D341Med (cell line): ENCODE measurements at places on chromosomes 4 and X.

GRCh38 chr4:54654753-54655152 lies 3.0 kb upstream of the KIT start:
- no peak for DNase-seq

- DNase-seq: peak; percentile 68
Observed at GRCh38 chrX:152915541-152916241, 17.8 kb downstream of the ZNF185 start.

DNA sequence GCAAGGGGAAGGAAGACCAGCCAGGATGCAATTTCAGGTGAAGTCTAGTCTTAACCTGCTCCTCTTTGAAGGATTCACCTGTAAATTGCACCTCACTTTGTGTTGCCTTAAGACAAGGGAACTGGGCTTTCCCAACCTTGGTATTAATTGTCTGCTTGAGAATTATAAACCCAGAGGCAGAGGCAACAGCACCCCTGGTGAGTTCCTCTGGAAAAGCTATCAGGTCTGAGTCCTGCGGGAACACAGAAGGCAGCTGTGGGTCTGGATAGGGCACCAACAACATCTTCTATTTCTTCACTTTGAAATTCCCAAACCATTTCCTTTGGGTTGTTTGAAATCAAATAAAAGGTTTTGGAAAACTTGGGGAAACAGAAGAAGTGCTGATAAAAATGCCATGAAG lies 109.2 kb upstream of the NPY2R start:
- no peak for DNase-seq

DNA sequence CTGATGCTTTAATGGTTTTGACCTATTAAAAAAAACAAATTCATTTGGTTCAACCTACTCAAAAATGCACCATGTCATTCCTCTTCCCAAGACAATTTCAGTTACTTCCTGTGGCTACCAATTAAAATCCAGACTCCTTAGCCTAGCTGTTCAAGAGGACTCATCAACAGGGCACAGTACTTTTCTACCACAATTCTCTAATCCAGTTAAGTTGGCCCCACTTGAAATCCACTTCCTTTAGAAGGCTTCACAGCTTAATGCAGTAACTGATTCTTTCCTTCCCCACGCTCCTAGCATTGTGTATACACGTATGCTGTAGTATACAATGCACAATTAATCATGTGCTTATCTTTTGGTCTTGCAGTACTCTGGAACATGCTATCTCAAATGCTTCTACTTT lies 129.8 kb downstream of the UGT8 start:
- DNase-seq: no peak

DNA sequence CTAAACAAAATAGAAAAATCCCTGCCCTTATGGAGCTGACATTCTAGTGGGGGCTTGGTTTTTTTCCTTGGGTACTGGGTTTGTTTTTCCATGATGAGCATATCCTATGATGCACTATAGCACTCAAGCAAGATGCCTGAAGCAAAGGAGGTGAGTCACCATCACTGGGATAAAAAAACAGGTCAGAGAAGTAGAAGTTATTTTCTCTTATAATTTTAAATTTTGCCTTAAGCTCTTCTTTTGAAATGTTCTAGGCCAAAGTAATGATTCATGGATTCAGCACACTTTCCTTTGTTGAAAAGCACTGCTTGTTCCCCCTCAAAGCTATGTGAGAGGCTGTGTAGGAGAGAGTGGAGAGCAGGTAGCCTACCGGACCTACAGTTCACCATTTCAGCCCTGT lies 15.2 kb upstream of the CXCL2 start:
- no peak for DNase-seq

- no peak for DNase-seq
Observed at GRCh38 chr4:3225936-3226335, 23.0 kb upstream of the MSANTD1 start.

DNA sequence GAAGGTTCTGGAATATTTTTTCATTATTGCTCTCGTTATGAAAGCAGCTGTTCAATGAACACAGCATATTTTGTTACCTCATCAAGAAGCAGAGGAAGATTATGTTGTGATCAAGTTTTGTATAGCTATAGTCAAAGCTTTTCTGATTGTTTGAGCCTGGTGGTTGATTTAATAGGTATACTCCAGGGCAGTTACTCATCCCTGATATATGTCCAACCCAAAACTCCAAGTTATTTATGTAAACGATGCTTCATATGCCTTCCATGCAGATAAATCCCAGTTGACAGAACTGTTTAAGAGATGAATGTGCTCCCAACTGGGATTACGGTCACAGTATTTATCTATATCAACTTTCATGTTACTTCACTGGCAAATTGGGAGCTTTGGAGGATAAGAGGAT lies 19.1 kb downstream of the NAA11 start:
- no peak for DNase-seq

GRCh38 chr4:13584481-13584880 lies 40.2 kb upstream of the NKX3-2 start:
- DNase-seq: no peak

DNA sequence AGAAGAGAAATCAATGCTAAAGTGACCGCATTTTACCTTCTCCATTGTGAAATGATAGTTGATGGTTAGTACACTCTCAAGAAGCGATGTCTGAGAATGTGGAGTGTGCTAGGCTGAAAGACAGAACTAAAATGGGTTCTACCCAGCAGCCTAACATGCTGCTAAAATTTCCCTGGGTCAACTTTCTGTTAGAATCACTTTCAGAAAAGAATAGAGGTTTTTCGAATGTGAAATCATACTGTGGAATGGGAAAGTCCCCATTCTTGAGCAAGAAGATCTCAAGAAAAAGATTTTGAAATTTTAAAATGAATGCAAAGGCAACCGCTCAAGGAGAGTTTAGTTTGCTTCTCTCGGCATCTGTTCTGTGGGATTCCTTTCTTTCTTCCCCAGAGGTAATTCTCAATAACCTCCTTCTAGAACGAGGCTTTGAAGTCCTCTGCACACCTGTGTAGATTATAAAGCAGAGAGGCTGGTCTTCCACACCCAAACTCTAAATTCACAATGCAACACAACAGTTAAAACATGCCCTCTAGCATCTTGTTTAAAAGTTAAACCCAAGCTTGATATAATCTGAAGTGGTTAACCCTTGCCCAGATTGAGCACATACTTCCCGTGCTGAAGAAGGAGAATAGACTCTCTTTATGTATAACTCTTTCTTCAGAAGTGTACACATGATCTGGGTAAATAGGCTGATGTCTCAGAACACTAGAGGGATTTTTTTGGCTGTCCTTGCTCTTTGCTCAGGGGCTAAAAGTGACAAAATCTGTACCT lies 208.7 kb upstream of the KLF3 start:
- DNase-seq: no peak

DNA sequence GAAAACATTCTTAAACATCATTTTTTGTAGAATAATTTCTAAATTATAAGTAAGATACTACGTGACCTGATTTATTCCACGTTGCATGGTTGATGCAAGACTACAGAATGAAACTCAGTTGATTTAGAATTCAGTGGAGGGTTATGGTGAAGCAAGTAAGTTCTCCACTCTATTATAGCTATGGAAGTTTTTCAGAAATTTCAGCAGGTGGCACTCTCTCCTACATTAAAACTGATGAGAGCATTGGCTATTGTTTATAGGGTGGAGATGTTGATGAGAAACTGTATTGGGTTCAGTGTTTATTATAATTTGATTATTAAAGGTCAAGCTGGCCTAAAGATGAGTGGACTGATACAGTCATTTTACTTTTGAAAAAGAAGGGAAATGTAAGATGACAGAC lies 88.0 kb downstream of the FNIP2 start:
- DNase-seq: peak; percentile 42

DNA sequence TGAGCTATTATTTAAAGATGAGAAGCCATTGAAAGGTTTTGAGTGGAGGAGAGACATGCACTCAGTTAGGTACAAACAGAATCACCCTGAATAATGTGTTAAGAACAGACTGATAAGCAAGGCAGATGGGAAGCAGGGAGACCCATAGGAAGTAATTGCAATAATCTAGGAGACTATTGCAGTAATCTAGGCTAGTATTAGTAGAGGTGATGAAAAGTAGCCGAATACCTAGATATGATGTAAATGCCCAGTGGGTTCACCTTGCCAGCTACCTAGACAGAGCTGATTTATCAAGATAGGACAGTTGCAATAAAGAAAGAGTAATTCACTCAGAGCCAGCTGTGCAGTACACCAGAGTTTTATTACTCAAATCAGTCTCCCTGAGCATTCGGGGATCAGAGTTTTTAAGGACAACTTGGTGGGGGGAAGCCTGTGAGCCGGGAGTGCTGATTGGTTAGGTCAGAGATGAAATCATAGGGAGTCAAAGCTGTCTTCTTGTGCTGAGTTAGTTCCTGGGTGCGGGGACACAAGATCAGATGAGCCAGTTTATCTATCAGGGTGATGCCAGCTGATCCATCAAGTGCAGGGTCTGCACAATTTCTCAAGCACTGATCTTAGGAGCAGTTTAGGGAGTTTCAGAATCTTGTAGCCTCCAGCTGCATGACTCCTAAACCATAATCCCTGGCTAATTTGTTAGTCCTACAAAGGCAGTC lies 427.5 kb downstream of the RPA4 start:
- no peak for DNase-seq

GRCh38 chrX:100625985-100626491 lies 10.6 kb downstream of the TSPAN6 start:
- no peak for DNase-seq

- no peak for DNase-seq
Observed at GRCh38 chr4:7894098-7894676, 45.5 kb downstream of the AFAP1 start.

- no peak for DNase-seq
Observed at GRCh38 chr4:60648774-60649173, 551.4 kb upstream of the ADGRL3 start.

DNA sequence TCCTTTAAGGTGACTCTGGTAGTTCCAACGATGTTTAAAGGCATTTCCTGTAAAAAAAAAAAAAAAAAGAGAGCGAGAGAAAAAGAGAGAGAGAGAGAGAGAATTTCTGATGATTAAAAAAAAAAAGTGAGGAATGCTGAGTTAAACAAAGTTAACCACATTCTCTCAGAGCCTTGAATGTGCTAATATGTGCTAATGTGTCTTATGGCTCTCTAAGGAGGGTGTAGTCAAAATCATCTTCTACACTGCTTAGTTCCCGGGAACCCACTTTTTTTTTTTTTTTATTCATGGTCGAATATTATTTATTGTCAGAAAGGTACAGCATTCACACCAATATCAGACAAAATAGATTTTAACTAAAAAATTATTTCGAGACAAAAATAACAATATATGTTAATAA lies 111.7 kb downstream of the SNCA start:
- no peak for DNase-seq

DNA sequence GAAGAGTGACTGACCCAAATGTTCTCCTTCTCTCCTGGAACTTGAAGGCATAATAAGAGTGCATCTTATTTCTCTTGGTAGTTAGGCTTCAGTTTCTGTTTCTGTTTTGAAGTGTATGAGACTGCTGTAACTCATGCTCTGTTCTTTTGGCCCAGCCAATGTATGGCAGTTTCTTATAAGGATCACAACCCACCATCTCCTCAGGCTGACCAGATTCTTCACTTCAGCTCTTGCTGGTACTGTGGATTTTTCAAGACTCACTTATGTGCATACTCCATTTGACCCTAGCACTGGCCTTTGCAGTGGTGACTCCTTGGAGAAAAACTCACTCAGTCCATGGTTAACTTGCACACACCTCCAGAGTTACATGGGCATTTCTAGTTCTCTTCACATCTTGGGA lies 9.6 kb upstream of the YTHDC1 start:
- DNase-seq: no peak

DNA sequence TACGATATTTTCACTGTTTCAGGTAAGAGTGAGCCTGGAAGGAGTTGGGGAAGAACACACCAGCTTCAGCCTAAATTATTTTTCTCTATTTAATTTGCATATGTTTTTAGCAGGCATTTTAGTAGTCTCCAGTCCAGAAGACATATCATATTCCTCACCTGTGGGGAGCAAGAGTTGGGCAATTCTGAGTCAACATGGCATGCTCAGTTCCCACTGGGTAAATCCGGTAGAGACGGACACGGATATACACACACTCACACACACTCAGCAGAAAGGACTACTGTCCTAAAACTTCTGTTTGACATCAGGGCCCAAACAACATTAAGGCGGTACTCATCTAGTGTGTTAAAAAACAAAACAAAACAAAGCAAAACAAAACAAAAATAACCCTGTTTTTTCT lies 4.9 kb upstream of the BEX4 start:
- DNase-seq: no peak

DNA sequence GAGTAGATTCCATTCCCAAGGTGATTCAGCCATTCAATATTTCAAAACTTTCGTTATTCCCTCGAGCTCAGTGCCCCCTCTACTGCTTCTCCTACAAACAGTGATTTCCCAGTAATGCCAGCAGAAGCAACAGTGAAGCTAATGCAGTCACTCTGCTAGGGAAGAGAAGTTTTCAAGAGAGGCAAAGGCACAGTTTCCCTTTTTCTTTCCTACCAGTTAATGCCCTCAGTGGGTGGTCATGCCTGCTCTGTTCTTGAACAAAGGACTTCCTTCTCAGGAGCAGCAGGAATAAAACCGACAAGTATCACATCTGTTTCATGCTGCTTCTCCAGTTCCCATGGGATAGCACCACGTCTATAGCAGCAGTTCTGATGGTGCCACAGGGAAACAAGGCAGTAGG lies 317.2 kb downstream of the TENM3 start:
- DNase-seq: peak; percentile 51

GRCh38 chrX:134847133-134847532 lies 143.7 kb upstream of the SMIM10 start:
- no peak for DNase-seq

DNA sequence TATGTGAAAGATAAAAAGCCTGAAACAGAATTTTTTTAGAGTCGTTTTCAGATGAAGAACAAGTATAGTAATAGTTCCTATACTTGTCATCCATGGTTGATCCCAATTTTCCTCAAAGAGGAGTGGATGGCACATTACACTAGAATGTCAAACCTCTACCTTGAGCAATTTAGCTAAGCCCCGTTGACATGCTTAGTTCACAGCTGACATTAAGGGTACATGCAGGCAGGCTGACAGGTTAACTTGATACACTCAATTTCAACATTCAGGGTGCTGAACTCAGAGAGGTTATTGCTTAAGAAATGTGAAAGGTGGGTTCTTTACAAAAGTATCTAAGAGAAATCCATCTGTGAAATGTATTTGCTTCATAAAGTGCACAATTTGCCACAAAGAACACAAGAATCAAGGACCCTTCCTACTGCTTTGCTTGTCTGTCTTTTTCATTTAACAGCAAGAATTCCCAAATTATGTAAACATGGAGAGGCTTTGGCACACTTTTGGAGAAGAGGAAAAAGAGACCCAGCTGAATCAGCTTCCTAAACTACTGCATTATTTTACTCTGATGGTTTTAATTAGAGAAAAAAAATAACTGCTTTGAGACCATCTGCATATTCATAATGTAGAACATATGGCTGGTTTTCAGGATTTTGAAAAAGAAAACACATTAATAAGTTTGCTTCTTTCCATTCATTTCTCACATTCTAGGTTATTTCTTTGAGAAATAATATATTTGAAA lies 122.5 kb upstream of the DDIT4L start:
- DNase-seq: no peak

GRCh38 chr4:56389558-56389957 lies 2.3 kb upstream of the AASDH start:
- DNase-seq: no peak

DNA sequence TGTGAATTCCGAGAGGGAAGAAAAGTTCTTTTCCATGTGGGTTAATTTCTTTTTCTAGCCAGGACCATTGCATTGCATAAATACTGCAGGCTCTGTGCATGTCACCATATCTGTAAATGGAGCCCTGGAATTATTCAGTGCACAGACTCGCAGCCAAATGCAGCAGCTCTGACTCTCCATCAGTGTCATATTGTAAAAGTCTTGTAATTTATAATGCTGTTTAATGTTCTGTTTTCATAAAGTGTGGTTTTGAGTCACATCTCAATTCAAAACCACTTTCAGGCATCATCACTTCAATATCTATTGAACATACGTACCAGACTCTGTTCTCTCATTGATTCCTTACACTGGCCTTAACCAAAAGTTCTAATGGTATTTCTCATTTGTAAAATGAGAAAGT lies 193.9 kb upstream of the RPL34 start:
- no peak for DNase-seq
